Stimulated activated CD4-positive, alpha-beta T cell treated with anti-CD3 and anti-CD28 coated beads, Interleukin-15, amount 100 ng/mL, for 1 hour (primary cell): ENCODE measurements at places on chromosomes 4 and X.

DNA sequence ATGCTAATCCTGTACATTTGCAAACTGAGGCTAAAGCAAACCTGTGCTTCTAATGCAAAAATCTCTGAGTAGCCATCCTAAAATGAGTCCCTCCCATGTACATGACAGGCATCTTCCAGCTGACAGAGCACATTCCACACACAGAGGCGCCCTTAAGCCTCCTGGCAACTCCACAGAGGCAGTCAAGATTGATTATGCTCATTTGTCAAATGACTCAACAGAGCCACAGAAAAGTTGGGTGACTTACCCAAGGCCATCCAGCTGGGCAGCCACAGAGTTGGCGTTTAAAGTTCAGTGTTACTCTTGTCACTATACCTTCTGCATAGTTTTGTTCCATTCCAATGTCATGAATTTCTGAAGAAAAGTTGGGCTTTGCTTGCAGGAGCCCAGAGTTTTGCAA is 394.6 kb upstream of the FGF13 start:
- DNase-seq = no peak

DNA sequence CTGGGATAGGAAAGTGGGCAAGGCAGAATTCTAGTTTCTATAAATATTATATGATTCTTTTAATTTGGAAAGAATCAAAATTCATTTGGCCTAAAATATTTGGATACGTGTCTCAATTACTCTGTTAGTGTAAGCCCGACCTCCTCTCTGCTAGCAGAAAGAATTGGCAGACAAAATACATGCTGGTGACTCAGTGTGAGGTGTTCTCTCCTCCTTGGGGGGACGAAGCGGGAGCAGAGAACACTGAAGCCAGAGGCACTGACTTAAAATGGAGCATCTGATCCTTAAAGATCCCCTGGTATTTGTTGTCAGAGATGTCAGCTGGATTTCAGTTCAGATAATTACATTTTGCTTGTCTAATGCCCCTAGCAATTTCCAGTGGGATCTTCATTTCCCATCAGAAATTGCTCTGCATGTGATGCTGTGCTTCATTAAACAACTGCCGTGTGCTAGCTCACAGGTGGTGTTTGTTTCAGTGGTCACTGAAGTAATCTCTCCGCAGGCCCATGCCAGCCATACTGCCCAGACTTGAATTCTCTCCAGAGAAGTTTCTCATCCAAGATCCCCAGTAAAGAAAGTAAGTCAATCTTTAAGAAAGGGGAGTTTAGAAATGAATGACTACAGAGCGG is 188.7 kb upstream of the TLL1 start:
- no peak for DNase-seq

DNA sequence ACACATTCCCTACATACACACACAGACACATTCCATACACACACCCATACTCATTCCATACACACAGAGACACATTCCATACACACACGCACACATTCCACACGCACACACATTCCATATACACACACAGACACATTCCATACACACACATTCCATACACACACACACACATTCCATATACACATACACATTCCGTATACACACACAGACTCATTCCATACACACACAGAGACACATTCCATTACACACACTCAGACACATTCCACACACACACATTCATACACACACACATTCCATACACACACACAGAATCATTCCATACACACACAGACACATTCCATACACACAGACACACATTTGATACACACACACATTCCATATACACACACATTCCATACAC is 15.2 kb downstream of the LINC00632 start:
- no peak for DNase-seq

- no peak for DNase-seq
Measured at GRCh38 chrX:122504026-122504425, 680.1 kb upstream of the GRIA3 start.

DNA sequence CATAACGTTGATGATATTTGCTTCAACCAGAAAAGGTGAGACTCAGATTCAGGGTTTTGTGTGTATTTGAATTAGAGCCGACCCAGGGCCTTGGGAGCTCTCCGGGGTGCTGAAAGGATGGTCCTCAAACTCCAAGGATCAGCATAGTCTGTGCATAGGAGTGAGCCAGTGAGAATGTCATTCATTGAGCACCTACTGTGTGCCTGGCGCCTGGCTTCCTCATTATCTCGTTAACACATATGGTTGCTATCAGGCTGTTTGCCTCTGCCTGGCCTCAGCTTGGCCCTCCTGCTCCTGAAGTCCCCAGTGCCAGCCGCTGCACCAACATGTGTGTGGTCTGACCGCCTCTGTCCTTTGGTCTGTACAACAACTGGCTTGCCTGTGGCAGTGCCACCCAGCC is 25.1 kb upstream of the JAKMIP1 start:
- DNase-seq = no peak

GRCh38 chrX:72011734-72012133 is 101.1 kb downstream of the NHSL2 start:
- DNase-seq = no peak

DNA sequence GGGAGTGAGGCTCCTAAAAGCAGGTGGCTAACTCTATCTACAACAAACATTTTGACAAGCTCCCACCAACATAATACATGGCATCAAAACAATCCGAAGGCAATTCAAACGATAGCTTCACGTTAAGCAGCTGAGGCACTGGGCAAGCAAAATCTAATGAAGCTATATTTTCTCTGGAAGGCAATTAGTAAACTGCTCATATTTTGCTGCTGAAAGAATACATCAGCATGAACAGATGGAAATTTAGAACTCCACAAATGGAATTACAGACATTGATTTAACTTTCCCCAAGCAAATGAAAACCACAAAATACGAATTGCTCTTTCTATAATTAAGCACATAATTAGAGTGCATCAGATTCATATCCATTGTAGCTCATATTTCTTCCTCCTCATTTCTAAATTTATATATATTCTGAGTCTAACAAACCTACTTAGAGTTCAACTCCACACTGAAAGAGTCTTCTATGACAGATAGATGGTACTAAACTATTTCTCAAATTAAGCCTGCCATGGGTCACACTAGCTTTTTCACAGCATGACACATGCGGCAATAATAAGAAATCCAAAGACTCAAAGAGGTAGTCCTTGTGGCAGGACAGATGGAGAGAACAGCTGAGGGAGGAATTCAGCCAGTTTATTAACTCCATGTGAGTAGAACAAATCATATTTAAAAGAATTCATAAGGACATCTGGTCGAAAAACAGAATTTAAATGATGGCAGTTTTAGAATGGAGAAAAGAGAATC is 305.4 kb downstream of the MAPK10 start:
- DNase-seq = no peak

DNA sequence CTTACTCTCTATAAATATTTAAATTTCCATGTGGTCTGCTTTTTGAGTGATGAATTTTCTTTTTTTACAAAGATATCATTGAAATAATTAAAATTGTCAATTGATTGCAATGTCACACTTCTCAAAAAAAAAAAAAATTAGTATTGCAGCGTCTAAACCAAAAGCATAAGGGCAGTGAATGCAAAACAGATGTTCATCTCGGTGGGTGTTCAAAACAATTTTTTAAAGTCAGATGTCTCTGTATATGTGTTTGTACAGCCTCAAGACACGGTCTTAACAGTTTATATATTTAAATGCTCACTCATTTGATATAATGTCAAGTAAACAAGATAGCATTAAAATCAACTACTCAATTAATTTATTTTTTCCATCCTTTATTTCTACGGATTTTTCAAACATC is 52.3 kb downstream of the PALLD start:
- DNase-seq = no peak

DNA sequence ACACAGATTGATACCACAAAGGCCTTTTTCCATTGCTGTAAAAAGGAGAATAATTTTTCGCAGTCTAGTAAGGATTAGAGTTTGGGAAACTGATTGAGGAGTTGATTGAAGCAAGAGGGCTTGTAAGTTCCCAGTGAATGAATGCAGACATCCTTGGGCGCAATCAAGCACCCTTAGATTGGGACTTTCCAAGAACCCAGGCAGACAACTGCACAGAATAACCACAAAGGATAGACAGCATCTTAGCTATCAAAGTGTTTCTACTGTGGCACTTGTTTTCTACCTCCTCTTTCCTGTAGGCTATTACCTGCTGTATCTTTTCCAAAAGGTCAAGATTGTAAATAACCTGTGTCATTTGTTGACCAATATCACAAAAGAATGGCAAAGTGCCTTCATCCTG is 2.6 kb downstream of the COX18 start:
- no peak for DNase-seq

- DNase-seq = no peak
Measured at GRCh38 chr4:165359506-165359905, 19.3 kb upstream of the CPE start.

DNA sequence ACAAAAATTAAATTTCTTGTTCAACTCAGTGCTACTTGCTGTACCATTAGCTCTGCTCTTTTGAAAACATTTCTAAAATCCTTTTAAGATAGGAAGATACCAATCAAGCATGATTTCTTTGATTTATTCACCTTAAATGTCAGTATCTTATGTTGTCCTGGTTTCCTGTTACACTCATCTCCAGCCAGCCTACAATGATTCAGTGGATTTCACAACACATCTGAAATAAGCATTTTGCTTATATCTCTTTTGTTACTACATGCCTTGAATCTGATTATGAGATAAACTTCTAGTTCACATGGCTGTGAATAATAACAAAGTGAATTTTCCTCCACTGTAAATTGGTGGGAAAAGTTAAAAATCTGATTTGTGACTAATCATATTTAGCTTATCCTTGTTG is 112.5 kb upstream of the BMP3 start:
- DNase-seq = no peak
